ENCODE measurements at places on chromosomes 7 and 10. TPM values are rescaled to one million over a fixed set of nuclear protein-coding genes. Genes with fewer than 3 reads are reported as not detected.

RBP4 gene
- not detected for total RNA-seq

SORBS1 gene
- 5.2 TPM for total RNA-seq

FOXI2 gene
- not detected for total RNA-seq

PLEKHS1 gene
- total RNA-seq = 0.21 TPM

NKX2-3 gene
- total RNA-seq = not detected

TM9SF3 gene
- 122 TPM for total RNA-seq

GBX1 gene
- not detected for total RNA-seq

STN1 gene
- 28.7 TPM for total RNA-seq

EGR2 gene
- 11.9 TPM for total RNA-seq

SPAM1 gene
- not detected for total RNA-seq

SKIDA1 gene
- not detected for total RNA-seq

FAM24B gene
- total RNA-seq = 6.9 TPM

GDF2 gene
- total RNA-seq = not detected

CADPS2 gene
- total RNA-seq = not detected

MMP21 gene
- 0.21 TPM for total RNA-seq

ZNF853 gene
- 3.8 TPM for total RNA-seq

ELN gene
- not detected for total RNA-seq

SPDYE3 gene
- total RNA-seq = under 0.01 TPM

PDE6C gene
- not detected for total RNA-seq

DENND2A gene
- total RNA-seq = not detected

GCK gene
- 0.21 TPM for total RNA-seq

NPM3 gene
- 28.5 TPM for total RNA-seq

GSTO2 gene
- total RNA-seq = 0.84 TPM

CCDC71L gene
- 34.5 TPM for total RNA-seq

LRRD1 gene
- 0.10 TPM for total RNA-seq

VENTX gene
- total RNA-seq = 2.0 TPM

WEE2 gene
- total RNA-seq = 0.31 TPM

PIP gene
- total RNA-seq = not detected

NRG3 gene
- not detected for total RNA-seq

PAX2 gene
- total RNA-seq = not detected

NUPR2 gene
- not detected for total RNA-seq

GRID1 gene
- not detected for total RNA-seq

MACROH2A2 gene
- 1.2 TPM for total RNA-seq

PSMC2 gene
- 128 TPM for total RNA-seq

AKR1D1 gene
- not detected for total RNA-seq

ZNF804B gene
- not detected for total RNA-seq

SPDYE2B gene
- 0.21 TPM for total RNA-seq

TMEM26 gene
- total RNA-seq = not detected

POP7 gene
- 10.4 TPM for total RNA-seq

FAS gene
- total RNA-seq = 53.3 TPM

STRA8 gene
- total RNA-seq = not detected

PRSS2 gene
- total RNA-seq = not detected

GPR15LG gene
- total RNA-seq = not detected

BMPER gene
- total RNA-seq = 0.21 TPM

OR2A5 gene
- under 0.01 TPM for total RNA-seq
